ENCODE measurements at places on chromosomes 7 and 10.

DNA sequence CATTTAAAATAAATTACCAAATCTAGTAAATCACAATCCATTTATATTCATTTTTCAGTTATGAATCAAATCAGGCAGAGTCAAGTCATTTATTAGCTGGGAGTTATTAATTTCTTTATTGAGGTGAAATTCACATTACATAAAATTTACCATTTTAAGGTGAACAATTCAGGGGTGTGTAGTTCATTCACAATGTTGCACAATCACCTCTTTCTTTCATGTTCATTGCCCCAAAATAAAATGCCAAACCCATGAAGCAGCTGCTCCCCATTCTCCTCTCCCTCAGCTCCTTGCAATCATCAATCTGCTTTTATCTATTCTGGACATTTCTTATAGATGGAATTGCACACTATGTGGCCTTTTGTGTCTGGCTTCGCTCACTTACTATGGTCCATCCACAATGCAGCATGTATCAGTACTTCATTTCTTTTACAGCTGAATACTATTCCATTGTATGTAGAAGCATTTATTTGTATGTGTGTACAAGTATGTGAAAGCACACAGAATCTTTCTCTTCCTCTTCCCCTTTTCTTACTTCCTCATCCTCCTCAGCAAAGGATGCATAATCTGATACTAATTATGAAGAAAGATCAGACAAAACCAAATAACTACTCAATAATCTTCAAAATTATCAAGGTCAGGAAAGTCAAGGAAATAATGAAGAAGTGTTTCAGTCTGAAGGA is 60.6 kb downstream of the LMBR1 start:
- no peak overlapping the region for H3K4me3 ChIP-seq
- H3K27ac ChIP-seq = no peak overlapping the region
- H3K4me1 ChIP-seq = peaks cover 6% of the 10 kb centered on the region
- DNase-seq = no peak
- H3K36me3 ChIP-seq = peaks cover 16% of the 10 kb centered on the region
- no peaks in the 10 kb centered on the region for H3K27me3 ChIP-seq

- H3K4me1 ChIP-seq = no peaks in the 10 kb centered on the region
- H3K36me3 ChIP-seq = peaks cover 14% of the 10 kb centered on the region
- H3K4me3 ChIP-seq = no peak overlapping the region
These were observed 39.3 kb downstream of the UBE3C start for GRCh38 chr7:157177983-157178381.

GRCh38 chr10:88439932-88440331 is 143.2 kb downstream of the RNLS start:
- no peak for DNase-seq
- H3K4me1 ChIP-seq = peaks cover 6% of the 10 kb centered on the region
- no peaks in the 10 kb centered on the region for H3K27me3 ChIP-seq
- no peaks in the 10 kb centered on the region for H3K36me3 ChIP-seq
- no peak overlapping the region for H3K4me3 ChIP-seq

DNA sequence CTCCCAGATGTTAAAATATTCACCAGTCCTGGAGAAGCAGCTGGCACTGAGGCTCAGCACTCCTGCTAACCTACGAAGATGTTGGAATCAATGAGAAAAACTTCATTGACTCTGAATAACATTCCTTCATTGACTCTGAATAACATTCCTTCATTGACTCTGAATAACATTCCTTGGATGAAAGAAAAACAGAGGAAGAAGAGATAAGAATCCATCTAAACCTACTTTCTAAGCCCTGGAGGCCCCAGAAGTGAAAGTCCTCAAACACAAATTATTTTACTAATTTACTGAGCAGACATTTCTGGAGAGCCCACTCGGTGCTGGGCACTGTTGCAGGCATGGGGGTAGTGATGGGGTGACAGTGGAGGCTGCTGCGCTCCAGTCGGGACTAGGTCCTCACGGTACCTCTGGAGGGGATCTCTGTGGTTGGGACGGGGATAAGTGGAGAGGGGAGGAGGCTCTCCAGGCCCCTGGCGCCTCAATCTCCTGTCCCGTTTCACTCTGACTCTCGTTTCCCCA is 254.1 kb downstream of the WDR37 start:
- no peak for DNase-seq
- no peak overlapping the region for H3K4me3 ChIP-seq
- no peaks in the 10 kb centered on the region for H3K4me1 ChIP-seq
- peaks cover 5% of the 10 kb centered on the region for H3K27me3 ChIP-seq

All from type B pancreatic cell (in vitro differentiated cells).